ENCODE measurements at places on chromosomes 6 and 20.

- DNase-seq: peak; percentile 93
These were observed 74.8 kb downstream of the IYD start for GRCh38 chr6:150443621-150444020.

- DNase-seq: peak; percentile 55
These were observed 81.6 kb downstream of the PSMG4 start for GRCh38 chr6:3340358-3340802.

GRCh38 chr20:45465491-45466266 is 3.9 kb upstream of the WFDC2 start:
- no peak for DNase-seq

DNA sequence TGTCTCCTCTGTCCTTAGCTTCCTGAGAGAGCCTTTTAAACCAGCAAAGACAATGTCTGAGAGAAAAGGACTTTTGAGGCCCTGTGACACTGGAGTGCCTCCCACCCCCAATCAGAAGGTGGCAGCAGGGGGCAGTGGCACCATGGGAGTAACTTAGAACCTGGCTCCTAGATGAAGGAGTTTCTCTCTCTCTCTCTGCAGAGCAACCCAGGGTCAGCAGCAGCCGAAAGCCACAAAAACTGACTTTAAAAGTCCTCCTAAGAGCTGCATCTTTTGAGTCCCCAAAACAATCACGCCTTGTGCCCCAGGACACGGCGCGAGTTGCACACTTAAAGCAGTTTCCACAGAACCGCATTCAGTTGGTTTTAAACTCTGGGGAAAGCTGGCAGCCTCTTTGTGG is 5.3 kb upstream of the TCP11 start:
- DNase-seq: no peak

- DNase-seq: no peak
These were observed 113.7 kb downstream of the PHACTR3 start for GRCh38 chr20:59718071-59718470.

DNA sequence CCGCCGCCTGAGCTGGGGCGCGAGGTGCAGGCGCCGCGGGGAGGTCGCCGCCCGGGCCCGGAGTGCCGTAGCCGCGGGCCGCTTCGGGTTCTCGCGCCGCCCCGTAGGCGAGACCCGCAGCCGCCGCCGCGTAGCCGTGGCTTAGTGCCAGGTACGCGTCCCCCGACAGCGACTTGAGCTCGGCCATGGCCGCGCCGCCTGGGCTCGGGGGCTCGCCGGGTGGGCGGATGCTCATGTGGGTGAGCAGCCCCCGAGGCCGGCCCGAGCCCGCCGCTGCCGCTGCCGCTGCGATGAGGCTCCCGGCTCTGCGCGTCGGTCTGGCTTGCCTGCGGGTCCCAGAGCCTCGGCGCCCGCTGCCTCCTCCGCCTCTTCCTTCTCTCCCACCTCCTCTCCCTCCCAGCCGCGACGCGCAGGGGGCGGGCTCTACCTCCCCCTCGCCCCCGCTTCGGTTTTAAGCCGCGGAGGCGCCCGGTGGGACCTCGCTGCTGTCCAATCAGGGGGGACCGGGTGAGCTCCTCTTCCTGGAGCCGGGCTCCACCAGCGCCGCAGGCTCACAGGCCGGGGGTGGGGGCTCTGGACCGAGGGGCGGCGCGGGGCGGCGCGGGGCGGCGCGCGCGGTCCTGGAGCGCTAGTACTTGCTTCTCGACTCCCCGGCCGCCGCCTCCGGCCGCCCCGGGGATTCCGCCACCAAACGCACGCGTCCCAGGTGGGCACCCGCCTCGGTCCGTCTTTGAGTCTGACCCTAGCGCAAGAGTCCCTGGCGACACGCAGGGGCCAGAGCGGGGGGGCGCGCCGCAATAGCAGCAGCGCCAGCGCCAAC is at the start of gene BHLHE23:
BHLHE23 (minus strand) TSS at position 425 of the 820 bp plus-strand sequence; CDS start at position 235, 190 bp downstream.
- no peak for DNase-seq

DNA sequence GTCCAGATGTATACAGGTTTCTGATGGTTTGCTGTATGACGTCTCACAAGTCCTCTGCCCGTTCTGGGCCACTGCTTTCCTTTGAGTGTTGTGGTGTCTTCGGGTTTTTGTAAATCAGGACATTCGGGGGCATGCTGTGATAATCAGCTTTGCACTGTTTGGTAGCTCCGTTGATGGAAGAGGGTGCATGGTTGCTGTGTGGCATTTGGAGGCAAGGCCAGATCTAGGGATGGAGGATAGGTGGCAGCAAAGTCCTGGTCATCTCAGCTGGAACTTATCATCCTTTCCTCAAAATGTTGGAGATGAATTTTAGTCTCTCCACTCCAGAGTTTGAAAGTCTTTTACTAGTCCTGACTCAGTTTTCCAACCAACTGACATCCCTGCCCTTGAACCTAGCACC is 91.0 kb downstream of the SCP2D1 start:
- no peak for DNase-seq

GRCh38 chr6:90790696-90791095 is 203.8 kb upstream of the MAP3K7 start:
- no peak for DNase-seq

DNA sequence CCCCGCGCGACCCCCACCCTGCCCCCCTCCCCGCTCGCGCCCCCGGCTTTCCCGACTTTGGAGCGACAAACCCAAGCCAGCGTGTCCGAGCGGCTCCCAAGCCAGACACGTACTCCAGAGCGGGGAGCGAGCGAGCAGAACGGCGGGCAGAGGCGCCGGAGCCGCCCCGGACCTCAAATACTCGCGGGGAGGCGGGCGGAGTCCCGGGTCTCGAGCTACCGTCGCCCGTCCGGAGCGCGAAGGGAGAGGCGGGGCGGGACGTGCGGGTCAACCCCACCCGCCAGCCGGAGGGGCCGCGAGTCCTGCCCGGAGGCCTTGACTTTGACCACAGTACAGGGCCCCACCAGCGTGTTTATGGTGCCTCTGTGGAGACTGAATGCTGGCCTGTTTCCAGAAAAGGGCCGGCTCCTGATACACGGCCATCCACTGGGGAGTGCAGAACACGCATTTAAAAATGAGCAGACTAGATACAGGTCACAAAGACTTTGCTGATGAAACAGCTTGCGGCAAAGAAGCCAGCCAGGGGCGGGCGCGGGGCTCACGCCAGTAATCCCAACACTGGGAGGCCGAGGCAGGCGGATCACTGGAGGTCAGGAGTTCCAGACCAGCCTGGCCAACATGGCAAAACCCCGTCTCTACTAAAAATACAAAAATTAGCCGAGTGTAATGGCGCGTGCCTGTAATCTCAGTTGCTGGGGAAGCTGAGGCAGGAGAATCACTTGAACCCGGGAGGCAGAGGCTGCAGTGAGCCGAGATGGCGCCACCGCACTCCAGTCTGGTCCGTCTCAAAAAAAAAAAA is at the start of gene SERPINB6:
SERPINB6 (minus strand) TSS at position 148 of the 799 bp plus-strand sequence. CDS start 12,235 bp downstream, outside the sequence.
- peak; percentile 96 for DNase-seq

GRCh38 chr6:130161683-130162404 is 60.9 kb downstream of the SAMD3 start:
- no peak for DNase-seq

DNA sequence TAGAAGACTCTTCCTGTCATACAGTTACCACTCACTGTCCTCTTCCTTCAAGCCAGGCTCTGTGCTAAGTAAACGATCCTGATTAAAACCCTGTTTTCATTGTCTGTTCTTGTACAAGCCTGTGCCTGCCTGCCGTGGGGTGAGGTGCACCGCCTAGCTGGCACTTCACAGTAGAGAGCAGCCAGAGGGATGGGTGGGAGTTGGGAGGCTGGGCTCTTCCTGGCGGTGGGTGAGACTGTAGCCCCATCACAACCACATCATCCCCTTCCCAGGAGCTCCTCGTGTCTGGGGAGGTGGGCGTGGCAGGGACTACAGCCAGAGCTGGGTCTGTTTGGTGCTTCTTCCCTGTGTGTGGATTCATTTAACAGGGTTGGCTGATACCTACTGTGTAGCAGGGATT is 382.0 kb downstream of the TAF4 start:
- peak; percentile 40 for DNase-seq

DNA sequence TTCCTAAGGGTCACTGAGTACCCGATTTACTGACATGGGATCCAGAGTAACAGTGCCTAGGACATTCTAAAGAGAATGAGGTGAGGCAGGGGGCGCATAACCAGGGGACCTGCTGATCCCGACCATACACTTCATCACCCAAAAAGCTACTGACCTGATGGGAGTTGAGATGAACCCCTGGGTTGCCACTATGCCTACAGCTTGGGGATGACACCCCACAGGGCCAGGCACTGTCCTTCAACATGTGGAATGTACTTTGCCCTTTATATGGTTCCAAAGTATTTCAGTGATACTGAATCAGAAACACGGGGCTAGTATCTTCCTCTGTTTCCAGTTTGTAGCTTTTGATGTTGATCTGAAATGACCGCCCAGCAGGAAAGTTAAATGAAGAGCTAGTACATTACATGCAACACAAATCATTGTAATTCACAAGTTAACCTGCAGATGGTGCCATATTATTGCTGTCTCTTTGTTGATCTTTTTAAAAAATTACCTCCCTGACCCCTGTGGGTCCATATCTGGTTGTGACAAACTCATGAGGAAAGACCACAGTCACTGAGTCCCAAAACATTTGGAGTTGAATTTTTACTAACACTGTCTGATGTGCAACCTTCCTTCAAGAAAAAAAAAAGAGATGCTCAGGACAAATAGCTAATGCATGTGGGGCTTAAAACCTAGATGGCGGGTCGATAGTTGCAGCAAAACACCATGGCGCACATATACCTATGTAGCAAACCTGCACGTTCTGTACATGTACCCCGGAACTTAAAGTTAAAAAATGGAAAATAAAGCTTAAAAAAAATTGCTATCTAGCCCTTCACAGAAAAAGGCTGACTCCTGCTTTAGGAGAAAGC is 42.7 kb upstream of the GCNT2 start:
- no peak for DNase-seq

DNA sequence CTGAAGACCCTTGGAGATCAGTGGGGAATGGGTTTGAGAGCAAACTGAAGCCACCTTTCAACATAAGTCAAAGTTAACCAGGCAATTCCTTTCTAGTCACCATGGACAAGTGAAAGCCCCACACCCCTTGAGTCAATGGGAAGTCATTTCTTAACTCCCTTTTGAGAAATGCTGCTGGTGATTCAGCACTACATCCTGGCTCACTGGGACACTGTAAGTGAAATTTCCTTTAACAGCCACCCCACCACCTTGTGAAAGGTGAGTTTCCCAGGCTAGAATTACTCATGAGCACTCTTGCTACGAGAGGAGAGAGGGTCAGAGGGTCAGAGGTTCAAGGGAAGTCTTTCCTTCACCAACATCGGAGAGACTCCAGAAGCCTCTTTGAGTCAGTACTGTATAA is 93.3 kb upstream of the MARCKS start:
- no peak for DNase-seq

GRCh38 chr6:40427196-40427595 is 160.0 kb downstream of the LRFN2 start:
- no peak for DNase-seq

DNA sequence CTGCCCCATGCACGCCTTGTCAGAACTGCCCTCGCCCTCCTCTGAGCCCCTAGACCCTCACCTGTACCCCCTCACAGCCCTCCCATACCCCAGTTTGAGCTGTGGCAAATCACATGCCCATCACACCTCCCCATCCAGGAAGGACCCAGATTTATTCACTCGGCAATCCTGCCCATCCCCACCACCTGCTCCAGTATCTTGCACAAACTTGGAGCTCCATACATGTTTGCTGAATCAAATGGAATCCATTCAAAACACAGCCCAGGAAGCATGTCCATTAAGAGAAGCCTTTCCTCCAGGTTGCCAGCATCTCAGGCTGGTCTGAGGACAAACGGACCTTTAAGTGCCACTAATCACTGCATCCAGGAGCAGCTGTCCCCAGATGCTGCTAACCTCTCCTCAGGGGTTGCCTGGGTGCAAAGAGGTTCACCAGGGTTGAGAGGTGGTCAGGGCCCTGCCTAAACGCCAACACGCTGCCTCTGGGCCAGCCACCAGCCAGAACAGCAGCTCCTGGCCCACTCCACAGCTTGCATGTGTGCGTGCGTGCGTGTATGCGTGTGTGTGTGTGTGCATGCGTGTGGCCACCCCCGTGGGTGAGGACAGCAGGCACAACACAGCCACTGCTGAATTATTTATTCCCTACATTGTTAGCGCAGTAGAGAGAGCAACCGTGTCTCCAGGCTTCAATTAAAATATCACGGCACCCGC is 31.0 kb downstream of the GRM4 start:
- no peak for DNase-seq

- DNase-seq: no peak
These were observed 106.5 kb downstream of the ARID1B start for GRCh38 chr6:156883497-156884252.

GRCh38 chr20:63031251-63032014 is 24.7 kb upstream of the BHLHE23 start:
- DNase-seq: no peak

GRCh38 chr6:39441986-39442385 is 119.5 kb upstream of the KCNK16 start:
- DNase-seq: no peak

- DNase-seq: no peak
These were observed 880.9 kb downstream of the PRIM2 start for GRCh38 chr6:58198301-58198700.

GRCh38 chr6:166354143-166354542 is 11.8 kb upstream of the SFT2D1 start:
- DNase-seq: no peak

DNA sequence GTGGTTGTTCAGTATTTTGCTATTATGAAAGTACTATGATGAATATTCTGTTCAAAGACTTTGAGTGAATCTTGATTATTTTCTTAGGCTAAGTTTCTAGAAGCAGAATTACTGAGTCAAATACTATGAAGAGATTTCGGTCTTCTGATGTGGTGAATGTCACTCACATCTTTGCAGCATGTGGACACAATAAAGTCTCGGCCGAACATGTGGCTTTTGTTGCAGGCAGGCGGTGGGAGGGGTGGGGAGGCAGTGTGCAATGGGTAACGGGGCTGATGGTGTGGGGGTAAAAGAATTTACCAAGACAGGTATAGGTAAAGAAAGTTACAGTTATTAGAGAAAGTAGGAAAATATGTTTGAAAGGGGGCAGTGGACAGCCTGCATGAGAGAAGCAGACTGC is 156.4 kb upstream of the DTNBP1 start:
- DNase-seq: no peak

DNA sequence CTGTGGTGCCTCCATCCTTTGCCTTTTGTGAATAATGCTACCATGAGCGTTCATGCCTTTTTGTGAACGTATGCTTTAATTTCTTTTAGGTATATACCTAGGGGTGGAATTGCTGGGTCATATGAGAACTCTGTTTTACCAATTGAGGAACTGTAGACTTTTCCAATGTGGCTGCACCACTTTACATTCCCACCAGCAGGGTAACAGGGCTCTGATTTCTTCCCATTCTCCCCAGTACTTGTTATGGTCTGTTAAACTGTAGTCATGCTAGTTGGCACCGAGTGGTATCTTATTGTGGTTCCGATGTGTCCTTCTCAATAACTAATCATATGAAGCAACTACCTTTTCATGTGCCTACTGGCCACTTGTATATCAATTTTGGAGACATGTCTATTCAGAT is 312.1 kb downstream of the GMDS start:
- no peak for DNase-seq

DNA sequence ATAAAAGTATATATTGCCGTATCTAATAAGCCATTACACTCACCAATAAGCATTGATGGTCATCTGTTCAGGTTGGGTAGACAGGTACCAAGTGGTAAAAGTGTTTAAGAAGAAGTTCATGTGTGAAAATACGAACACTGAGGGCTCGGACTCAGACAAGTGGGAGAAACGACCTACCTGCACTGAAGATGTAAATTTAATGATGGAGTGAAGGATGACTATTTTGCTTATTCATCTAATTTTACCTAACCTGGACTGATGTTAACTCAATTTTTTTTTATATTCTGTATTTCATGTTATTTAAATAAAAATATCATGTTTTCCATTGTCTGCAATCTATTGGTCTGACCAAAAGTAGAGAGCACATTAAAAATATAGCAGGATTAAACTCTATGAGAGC is 469.1 kb upstream of the BTBD3 start:
- no peak for DNase-seq

GRCh38 chr20:45470937-45471336 is 1.4 kb downstream of the WFDC2 start:
- DNase-seq: no peak

Data from lower leg skin (tissue), 4 donors.